ENCODE measurements at places on chromosomes 5 and 9.

GRCh38 chr9:137218754-137219271, 3.2 kb downstream of the RNF208 start:
- DNase-seq: no peak

DNA sequence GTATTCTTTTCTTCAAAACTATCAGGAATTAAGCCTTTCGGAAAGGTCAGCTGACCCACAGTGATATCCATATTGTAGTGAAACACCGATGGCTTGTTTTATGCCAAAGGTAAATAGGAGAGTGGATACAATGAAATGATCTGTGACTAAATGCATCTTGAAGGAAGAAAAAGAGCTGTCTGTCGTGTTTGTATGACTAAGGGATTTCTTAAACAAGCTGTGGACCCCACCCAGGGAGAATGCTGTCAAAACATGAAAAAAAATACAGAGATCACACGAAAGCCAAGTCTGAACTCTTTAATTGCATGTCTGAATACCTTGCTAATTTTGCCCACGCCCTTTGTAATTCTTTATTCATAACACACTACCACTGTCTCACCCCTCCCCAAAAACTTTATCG, 286.4 kb upstream of the WWC1 start:
- no peak for DNase-seq

DNA sequence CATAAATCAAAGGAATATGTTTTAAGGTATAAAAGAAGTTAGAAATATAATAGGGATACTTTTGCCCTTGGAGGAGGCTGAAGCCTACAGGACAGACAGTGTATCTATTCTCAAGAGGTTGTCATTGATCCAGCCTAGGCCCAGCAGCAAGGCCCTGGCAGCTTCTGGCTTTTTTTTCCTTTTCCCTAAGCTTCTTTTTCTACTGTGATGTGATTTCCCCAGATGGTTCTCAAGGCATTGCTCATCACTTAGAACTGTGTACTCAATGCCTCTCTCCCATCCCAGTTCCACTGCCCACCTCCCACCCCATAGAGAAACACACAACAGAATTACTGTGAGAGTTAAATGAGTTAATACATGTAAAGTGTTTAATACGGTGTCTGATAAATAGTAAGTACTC, 88.6 kb downstream of the SLC44A1 start:
- DNase-seq: no peak

DNA sequence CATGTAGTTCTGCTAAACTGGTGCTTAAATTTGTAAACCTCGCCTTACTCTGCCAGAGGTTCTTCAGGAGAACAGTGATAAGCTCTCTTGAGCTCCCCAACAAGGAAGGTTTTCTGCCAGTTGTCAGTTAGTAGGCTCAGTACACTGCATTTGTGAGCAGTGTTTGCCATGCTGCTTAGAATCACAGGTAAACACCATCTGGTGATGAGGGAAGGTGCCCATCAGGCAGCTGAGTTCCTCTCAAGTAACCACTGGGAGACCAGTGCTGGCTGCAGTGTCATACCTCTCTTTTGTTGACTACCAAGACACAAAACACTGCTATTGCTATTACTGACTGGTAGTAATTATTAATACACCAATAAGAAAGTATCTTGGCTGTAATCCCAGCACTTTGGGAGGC, 186.2 kb upstream of the OTULINL start:
- DNase-seq: no peak

DNA sequence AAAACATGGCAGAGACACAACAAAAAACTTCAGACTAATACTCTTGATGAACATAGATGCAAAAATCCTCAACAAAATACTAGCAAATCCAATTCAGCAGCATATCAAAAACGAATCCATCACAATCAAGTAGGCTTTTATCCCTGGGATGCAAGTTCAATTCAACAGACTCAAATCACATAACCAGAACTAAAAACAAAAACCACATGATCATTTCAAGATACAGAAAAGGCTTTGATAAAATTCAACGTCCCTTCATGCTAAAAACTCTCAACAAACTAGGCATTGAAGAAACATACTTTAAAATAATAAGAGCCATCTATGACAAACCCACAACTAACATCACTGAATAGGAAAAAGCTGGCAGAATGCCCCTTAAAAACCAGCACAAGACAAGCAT, 93.6 kb downstream of the TUSC1 start:
- DNase-seq: no peak

- DNase-seq: peak; percentile 67
Observed at GRCh38 chr5:147782110-147783028, at the start of gene JAKMIP2. Gene JAKMIP2 (minus strand): TSS chr5:147782728. CDS start chr5:147671806, 110,922 bp downstream.

DNA sequence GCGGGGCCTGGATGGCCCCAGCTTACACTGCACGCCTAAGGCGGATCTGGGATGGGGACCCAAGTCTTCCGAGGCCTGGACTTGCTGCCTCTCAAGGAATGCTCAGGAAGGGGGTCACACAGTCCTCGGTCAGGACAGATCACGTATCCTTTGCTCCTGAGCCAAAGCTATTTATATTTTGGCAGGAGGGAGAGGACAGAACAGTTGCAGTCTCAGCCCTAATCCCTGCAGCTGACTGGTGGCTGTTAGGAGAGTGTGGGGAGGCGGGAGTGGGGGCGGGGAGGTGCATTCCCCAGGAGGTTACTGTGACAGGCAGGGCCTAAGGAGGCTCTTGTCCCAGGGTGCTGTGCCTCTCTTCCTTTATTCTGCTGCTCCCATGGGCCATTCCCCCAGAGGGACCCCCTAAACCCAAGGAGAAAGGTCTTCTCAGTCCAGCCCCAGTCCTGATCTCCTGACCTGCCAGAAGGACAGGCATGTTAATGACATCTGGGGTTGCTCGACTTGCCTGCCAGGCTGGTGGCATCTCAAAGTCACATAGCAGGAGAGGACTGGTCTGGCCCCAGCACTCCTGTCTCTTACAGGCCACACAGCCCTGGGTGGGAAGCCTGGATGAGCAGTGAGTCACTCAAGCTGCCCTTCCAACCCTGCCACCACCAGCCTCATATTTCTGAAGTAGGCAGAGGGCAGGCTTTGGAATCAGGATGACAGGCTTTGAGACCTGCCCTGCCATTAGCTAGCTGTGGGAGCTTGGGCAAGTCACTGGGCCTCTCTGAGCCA, 51.9 kb downstream of the COL27A1 start:
- no peak for DNase-seq

DNA sequence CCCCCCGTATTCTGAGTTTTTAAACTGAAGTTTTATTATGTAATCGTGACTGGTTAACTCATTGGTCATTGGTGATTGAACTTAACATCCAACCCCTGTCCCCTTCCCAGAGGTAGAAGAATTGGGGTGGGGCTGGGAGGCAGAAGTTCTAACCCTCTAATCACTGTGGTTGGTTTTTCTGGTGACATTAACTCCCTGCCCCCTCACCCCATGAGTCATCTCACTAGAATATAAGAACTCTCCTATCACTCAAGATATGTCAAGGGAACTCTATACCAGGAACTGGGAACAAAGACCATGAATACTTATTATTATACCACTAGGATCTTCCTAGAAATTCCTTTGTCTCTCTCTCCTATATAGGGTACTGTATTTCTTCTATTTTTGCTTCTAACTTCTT, 52.3 kb upstream of the CAVIN4 start:
- DNase-seq: no peak

- DNase-seq: no peak
Observed at GRCh38 chr9:114851306-114851705, 45.5 kb upstream of the TNFSF15 start.

- no peak for DNase-seq
Observed at GRCh38 chr5:1894243-1894642, 11.5 kb upstream of the IRX4 start.

GRCh38 chr5:64831996-64832395, 63.3 kb downstream of the CWC27 start:
- DNase-seq: no peak

DNA sequence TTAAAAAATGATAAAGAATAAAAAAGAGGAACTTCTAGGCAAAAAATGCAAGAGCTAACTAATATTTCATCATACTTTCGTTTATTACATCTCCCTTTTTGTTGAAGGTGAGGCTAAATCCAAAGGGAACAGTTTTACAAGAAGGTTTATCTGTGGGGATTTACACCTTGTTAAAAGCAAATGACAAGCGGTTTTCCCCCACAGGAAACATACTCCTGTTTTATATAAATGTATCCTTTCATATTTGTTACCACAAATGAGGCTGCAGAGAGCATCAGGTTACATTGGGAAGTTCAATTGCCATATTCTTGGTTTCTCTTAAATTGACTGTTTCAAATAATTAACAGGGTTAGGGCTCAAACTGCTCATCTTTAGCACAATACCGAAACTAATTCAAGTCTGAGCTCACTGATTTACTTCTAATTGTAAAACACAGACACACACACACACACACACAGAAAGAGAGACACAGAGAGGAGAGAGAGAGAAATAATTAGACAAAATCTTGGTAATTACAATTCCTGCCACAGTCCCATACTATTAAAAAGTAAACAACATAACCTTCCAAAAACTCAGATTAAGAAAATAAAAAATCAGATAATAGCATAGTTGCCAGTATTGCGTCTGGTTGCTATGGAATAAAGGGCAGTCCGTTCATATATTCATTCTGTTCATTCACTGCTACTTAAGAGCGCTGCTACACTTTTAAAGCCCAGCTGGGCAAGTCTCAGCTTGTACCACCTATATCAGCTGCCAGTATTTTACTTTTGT, 17.1 kb downstream of the RFX3 start:
- DNase-seq: no peak

DNA sequence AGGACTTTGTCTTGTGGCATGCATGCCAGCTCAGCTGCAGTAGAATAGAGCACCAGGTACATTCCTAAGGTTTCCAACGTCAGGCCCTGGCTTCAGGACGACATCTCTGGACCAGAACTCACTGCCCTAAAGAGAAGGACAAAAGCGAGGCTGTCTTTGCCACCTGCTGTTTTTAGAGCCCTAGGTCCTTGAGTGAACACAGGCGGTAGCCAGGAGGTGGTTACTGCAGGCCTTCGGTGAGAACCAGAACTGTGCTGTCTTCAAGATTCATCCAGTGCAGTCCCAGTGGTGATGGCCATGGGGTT, 288.9 kb upstream of the CDH18 start:
- DNase-seq: no peak

DNA sequence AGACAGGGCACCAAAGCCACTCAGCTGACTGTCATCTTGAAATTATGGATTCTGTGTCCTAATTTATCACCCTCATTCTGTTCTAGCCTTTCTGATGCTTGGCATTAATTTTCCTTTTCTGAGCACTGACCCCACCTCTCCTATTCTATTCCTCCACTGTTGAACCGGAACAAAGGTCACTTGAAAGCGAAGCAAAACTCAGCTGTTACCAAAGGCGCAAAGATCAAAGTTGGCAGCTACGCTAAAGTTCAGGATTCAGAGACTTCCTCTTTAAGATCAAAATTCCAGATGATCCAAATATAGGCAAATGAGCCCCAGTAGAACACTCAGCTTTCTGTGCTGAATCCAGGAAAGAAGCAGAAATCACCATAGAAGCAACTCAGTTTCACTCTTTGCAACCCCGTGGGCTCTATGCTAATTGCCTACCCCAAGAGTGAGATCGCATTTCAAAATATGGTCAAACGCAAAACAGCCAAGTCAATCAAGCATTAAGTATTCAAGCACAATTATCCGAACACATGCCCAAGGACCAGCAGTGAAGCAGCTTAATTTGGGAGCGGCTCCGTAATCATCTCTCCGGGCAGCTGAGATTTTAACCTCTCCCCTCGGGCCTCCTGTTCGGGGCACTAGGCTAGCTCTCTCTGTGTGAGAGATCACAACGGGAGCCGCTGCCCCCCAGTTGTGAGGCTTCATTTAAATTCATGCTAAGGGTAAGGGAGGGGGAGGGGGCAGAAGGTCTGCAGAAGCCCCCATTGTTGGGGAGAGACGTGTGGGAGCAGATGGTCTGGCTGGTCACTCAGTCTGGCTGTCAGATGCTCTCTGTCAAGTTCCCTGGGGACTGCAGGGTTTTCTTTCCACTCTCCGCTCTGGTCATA, 288.6 kb downstream of the ELAVL2 start:
- no peak for DNase-seq

GRCh38 chr9:13956107-13956506, 357.8 kb downstream of the NFIB start:
- DNase-seq: no peak

DNA sequence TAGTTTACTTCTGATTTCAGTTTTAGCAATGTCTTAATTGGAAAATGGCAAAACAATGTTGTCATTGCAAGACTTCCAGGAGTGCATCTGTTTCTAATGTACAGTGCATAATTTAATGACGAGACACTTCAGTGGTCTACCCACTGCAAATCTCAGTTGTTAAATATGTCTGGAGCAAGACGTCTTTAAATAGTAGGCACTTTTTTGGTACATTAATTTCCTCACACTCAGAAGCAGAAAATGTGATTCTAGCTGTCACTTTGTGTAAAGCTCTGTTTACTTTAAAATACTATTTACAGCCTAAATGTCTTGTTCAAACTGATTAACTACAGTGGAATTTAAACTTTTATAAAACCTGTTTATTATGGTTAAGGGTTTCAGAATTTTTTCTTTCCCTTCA, 815.5 kb downstream of the TLE1 start:
- no peak for DNase-seq

DNA sequence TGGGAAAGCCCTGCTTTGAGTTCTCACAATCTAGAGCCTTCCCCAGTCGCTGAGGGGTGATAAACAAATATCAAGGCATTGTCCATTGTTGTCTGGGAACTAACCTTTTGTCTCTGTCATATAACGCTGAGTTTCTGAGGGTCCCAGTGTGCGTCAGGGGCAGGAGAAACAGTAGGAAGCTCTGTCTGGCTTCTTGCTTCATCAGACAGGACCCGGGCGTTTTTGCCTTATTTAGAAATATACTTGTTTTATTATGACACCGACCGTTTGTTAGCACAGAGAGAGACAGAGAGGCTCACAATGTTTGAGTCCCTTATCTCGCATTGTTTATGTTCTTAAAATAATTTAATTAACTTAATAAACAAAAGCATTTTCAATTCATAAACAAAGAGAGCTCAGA, 204.9 kb upstream of the GAS1 start:
- no peak for DNase-seq

GRCh38 chr9:129776938-129777768, 24.3 kb upstream of the PTGES start:
- peak; percentile 19 for DNase-seq

DNA sequence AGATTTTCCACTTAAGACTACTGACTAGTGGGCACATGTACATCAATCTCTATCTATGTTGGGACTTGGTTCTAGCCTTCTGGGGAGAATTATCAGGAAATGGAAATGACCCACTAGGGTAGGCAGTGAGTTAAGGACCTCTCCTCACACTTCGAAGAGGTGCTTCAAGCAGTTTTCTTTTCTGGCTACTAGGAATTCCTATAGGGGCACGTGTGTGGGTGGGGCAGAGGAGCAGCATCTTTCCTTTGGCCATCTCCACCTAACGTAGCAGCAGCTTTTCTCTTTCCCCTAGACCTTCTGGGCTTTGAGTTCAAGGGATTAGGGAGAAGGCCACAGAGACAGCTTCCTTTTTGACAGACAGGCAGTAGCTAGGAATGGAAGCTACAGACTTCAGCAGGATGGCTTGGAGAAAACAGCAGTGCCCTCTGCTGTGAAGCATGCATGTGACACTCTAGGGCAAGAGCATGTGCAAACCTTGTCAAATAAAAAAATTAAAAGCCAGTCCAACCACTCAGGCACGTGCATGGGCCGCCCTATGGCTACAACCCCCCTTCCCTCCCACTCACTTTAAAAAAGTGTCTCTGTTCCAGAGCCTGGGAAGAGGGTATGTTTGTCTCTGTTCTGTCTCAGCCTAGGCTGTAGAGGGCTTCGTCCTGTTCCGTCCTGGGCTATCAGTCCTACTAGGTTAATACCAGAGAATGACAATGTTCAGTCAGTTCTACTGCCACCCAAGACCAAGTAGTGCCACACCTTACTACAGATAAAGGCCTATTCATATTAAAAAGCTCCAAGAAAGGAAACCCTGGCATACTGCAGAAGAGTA, 8.7 kb upstream of the GFRA3 start:
- DNase-seq: no peak

- DNase-seq: no peak
Observed at GRCh38 chr9:84839541-84839940, 170.0 kb downstream of the NTRK2 start.
